ENCODE measurements at places on chromosomes 7 and 10.

GRCh38 chr7:5713124-5713912 is 68.1 kb downstream of the RNF216 start:
- DNase-seq = no peak

- no peak for DNase-seq
Measured at GRCh38 chr10:132910901-132911785, 31.2 kb downstream of the CFAP46 start.

GRCh38 chr10:62025901-62026879 is 124.7 kb downstream of the ARID5B start:
- no peak for DNase-seq

GRCh38 chr10:91024541-91024940 is 103.7 kb upstream of the ANKRD1 start:
- no peak for DNase-seq

- no peak for DNase-seq
Measured at GRCh38 chr7:117111535-117111934, 158.2 kb downstream of the ST7 start.

- DNase-seq = no peak
Measured at GRCh38 chr7:129436335-129436923, 2.2 kb downstream of the STRIP2 start.

GRCh38 chr10:45422207-45422865 is 48.3 kb downstream of the ALOX5 start:
- no peak for DNase-seq

DNA sequence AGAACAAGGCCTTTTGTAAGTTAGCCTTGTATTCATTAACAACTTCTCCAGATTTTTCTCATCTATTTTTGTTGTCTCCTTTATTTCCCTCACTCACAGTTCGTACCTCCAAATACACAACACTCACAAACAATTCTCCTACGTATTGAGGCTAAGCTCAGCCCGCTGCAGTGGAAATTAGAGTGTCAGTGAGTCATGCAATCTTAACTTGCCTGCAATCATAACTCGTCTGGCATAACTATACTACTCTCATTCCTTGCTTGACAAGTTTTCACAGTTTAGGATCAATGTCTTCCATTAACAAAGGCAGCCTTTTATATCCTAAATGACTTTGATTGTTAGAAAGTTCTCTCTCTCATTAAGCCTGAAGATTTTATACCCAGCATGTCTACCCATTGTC is 23.8 kb downstream of the TMEM196 start:
- DNase-seq = no peak

DNA sequence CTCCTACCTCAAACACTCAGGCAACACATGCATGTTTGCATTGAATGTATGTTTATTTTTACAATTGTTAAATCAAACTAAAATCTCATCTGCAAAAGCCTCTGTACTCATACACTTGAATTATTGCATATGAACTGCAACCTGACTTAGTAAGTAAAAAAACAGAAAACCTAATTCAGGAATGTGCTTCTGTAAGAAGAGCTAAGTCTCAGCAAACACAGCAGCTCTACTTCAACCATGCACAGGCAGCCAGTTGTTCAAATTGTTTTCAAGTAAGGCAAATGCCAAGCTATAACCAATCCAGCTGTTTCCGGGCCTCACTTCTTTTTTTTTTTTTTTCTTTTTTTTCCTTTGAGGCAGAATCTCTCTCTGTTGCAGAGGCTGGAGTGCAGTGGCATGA is 93.5 kb upstream of the MALRD1 start:
- no peak for DNase-seq

- DNase-seq = no peak
Measured at GRCh38 chr7:72336382-72336631, 75.8 kb downstream of the CALN1 start.
